ENCODE measurements at places on chromosomes 1 and 21.

GRCh38 chr1:227734546-227734855, 601 bp downstream of the JMJD4 start:
- no peak for DNase-seq

DNA sequence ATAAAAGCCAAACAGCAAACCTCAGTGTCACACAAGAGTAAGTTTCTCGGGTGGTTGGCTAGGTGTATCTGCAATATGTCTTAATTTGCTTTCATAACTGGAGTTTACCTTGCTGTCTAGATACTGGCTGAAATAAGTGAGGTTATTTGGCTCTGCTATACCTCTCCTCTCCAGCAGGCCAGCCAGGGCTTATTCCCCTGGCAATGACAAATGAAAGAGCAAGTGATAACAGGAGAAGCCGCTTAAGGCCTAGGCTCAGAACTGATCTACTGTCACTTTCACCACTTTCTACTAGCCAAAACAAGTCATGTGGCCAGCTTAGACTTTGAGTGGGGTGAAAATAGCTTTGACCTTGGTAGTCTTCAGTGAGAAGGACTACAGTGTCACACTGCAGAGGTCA, 4.8 kb upstream of the RPE65 start:
- DNase-seq: no peak

GRCh38 chr1:206904423-206905142, 7.3 kb downstream of the IL24 start:
- no peak for DNase-seq

- no peak for DNase-seq
Measured at GRCh38 chr1:33360367-33360766, 39.5 kb upstream of the A3GALT2 start.

DNA sequence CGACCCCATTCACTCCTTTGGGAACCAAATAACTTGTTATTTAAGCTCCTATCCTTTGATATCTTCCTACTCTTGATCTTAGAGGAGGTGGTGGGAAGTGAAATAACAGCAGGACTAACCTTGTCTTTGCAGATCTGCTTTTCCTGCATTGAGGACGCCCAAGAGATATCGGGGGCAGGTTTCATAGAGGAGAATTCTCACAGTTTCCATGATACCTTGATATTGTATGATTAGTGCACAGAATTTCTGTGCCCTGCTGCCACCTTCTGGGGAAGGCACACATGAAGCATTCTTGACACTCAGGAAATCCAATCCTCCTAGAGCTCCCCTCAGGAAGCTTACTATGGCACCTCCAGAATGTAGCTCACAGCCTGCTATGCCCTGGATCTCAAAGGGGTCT, 1.6 kb downstream of the CD1B start:
- no peak for DNase-seq

- no peak for DNase-seq
Measured at GRCh38 chr1:197336571-197336970, 68.5 kb downstream of the CRB1 start.

GRCh38 chr21:14569026-14569621, 23.0 kb upstream of the SAMSN1 start:
- DNase-seq: no peak

- DNase-seq: no peak
Measured at GRCh38 chr21:25887166-25887565, 152.4 kb downstream of the GABPA start.

DNA sequence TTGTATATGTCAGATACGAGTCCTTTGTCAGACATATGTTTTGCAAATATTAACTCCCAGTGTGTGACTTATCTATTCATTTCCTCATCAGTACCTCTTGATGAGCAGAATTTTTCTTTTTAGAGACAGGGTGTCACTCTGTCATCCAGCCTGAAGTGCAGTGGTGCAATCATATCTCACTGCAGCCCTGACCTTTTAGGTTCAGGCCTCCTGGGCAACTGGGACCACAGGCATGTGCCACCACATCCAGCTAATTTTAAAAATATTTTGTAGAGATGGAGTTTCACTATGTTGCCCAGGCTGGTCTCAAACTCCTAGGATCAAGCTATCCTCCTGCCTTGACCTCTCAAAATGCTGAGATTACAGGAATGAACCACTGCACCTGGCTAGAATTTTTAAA, 93.0 kb downstream of the HLCS start:
- DNase-seq: no peak

- DNase-seq: peak; percentile 46
Measured at GRCh38 chr1:32500387-32501209, 35.7 kb downstream of the ZBTB8B start.

- DNase-seq: no peak
Measured at GRCh38 chr1:90675161-90675847, 41.8 kb downstream of the BARHL2 start.

- peak; percentile 45 for DNase-seq
Measured at GRCh38 chr1:33402206-33402605, 28.7 kb downstream of the PHC2 start.

GRCh38 chr1:209777587-209777986, 6.8 kb downstream of the C1orf74 start:
- DNase-seq: no peak

GRCh38 chr1:235670157-235670776, 20.7 kb upstream of the GNG4 start:
- no peak for DNase-seq

DNA sequence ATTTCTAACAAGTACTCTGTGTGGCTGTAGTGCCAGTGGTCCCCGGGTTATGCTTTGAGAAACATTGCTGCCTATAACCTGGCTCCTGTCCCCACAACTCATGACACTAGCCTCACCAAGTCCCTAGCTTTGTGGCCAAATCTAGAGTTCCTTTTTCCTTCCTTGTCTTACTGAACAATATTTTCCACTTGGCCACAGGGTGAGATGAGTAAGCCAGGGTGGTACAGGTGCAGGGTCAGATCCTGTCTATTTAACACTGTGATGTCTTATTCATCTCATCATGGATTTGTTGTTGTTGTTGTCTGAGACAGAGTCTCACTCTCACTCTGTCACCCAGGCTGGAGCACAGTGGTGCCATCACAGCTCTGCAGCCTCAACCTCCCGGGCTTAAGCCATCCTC, 18.6 kb downstream of the ARMH1 start:
- no peak for DNase-seq

- DNase-seq: no peak
Measured at GRCh38 chr1:164726235-164726634, 167.3 kb downstream of the PBX1 start.

DNA sequence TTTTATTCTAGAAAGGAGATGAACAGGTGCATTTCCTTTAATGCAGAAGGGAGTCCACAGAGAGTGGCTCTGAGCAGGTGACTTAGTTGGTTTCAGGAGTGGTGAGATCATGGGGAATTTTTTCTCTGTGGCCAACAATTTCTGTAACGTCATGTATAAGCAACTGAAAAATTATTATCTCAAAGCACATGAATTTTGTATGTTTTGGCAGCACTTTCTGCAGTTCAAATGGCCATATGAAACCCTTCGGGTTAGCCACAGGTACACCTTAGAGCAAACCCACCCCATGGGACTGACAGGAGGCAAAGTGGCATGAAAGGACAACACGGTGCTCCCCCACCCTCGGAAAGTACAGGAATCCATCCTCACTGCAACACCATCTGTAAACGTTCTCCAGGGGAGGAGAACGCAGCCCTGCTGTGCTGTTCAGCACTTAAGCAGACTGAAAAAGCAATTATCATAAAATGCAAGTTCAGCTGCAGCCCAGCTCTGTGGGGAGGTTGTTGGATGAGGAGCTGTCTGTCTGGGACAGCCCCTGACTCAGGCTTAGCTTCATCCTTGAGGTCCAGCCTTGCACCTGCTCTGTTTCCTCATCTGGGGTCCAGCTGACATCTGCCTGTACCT, 55.8 kb upstream of the CLDN14 start:
- DNase-seq: no peak

DNA sequence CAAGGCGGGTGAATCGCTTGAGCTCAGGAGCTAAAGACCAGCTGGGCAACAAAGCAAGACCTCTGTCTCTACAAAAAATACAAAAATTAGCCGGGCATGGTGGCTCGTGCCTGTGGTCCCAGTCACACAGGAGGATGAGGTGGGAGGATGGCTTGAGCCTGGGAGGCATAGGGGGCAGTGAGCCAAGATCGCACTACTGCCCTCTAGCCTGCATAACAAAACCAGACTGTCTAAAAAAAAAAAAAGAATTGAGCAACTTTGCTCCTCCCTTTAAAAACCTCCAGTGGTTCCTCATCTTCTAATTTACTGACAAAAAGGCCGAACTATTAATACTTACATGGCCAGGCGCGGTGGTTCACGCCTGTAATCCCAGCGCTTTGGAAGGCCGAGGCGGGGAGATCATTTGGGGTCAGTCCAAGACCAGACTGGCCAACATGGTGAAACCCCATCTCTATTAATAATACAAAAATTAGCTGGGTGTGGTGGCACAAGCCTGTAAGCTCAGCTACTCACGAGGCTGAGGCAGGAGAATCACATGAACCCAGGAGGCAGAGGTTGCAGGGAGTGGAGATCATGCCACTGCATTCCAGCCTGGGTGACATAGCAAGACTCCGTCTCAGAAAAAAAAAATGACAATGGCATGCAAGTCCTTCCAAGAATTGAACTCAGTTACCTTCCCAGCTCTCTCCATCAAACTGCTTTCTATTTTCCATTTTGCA, 4.4 kb downstream of the ACBD3 start:
- DNase-seq: peak; percentile 48

DNA sequence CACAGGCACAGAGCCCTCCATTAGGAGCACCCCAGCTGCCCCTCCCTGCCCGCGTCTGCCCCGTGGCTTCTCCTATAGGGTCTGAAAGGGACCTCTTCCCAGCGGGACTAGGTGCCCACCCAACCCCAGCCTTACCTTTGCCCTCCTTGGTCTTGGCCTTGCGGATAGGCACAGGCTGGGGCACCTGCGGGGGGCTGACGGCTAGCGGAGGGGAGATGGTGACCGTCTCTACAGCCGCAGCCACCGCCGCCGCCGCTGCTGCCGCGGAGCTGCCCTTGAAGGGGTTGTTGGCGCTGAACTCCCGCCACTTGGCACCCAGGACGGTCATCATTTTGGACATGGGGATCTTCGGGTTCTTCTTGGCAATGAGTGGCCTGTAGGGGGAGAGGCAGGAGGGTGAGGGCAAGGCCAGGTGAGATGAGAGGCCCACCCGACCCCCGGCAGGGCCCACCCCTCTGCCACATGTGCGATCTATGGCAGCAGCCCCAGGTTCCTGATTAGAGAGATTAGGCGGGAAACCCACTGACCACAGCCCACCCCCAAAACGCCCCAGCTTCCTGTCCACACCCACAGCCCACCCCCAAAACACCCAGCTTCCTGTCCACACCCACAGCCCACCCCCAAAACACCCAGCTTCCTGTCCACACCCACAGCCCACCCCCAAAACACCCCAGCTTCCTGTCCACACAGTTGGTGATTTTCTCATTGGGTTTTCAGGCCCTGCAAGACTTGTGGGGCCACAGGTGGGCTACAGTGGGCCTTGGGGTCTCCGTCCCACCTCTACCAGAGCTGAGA, 25.4 kb downstream of the CHD5 start:
- DNase-seq: no peak

DNA sequence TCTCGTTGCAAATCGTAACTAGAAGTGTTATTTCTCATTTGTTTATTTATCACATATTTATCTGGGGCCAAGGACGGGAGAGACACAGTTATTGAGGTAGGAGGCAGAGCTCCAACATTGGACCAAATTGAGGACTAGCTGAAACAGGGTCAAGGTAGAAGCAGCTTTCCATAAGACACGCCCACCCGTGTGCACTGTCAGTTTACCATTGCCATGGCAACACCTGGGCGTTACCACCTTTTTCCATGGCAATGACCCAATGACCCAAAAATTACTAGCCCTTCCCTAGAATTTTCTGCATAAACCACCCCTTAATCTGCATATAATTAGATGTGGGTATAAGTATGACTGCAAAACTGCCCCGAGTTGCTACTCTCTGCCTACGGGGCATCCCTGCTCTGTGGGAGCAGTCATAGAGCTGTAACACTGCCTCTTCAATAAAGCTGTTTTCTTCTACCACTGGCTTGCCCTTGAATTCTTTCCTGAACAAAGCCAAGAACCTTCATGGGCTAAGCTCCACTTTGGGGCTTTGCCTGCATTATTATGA, 72.7 kb downstream of the FBXO2 start:
- no peak for DNase-seq

DNA sequence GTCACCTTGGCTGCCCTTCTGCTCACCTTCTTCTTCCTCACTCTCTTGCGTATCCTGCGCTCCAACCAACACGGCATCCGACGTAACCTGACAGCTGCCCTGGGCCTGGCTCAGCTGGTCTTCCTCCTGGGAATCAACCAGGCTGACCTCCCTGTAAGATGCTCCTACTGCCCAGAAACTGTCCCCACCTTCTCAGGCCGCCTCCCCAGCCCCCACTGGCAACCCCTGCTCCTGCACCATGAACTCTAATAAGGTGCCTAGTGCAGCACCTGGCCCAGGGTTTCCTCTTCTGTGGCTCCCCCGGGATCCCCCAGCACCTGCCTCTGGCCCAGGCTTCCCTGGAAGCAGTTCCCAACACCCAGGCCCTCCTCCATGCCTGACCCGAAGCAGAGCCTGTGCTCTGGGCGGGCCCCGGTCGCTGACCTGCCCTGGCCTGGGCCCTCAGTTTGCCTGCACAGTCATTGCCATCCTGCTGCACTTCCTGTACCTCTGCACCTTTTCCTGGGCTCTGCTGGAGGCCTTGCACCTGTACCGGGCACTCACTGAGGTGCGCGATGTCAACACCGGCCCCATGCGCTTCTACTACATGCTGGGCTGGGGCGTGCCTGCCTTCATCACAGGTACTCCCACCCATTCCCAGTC, 12.8 kb downstream of the PSRC1 start:
- no peak for DNase-seq

DNA sequence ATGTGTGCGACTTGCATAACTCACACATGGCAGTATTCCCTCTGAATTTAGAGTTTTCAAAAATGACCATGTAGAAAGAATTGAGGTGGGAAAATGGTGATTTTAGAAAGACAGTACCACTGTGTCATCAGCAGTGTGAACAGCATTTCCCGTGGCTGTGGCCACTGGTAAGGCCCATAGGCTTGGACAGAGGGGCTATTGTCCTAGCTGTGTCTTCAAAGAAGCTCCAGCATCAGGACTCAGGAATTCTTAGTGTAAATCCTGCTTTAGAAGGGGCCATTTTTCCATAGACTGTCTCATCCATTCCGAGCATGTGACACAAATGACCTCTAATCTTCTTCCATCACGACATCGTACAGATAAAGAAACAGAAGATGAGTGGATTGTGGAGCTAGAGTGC, 119.3 kb upstream of the BACE2 start:
- no peak for DNase-seq

DNA sequence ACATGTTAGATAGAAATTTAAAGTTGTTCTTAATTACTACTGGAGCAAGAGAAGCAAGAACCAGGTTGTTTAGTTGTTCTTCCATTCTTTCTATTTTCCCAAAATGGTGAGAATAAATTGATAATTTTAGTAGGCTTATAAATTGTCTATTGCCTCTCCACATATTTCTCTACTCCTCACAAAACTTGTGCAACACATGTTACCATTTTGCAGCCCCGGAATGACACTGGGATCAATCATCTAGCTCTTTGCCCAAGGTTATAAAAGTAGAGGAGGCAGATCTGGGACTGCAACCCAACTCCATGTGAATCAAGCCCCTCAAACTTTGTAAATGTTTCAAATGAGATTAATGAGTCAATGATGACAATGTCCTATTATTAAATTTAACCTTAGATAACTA, 34.9 kb downstream of the PRMT6 start:
- no peak for DNase-seq
